Activated T-helper 1 cell treated with anti-CD3 and anti-CD28 coated beads, Interleukin-12 subunit alpha, Interleukin-12 subunit beta, Interleukin-2, Interleukin-4 antibody, amounts not matched to agents 30 ng/mL and 10 ng/mL and 1 ng/mL, durations not matched to agents 14 hours and 24 hours and 36 hours (primary cell): ENCODE measurements at places on chromosomes 13 and 19. TPM values are rescaled to one million over a fixed set of nuclear protein-coding genes. Genes with fewer than 3 reads are reported as not detected.
A peak's percentile ranks its signal among the peaks of the same experiment; 100 is the strongest.

TMEM205 gene
- 26.6 and 31.2 TPM in 2 replicates for total RNA-seq

GFY gene
- total RNA-seq, result not detected in 2 replicates

ZNF208 gene
- not detected in 2 replicates for total RNA-seq

DNA sequence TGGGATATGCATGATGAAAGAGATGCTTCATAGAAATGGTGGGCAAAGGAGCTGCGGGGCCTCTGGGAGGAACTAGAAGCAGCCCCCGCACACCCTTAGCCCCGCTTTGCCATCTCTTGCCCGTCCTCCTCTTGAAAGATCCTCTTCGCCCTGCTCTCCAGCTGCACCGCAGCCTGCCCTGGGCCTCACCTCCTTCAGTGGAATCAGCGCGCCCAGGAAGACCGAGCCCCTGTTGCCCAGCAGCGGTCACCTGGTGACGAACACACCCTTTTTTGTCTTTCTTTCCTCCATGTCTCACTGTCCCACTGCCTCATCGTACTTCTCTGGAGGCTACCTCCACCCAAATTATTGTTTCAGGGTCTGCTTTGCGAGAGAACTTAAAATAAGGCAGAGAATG lies 807.6 kb downstream of the UQCRFS1 start:
- H3K4me1 ChIP-seq, result peaks cover 65% of the 10 kb centered on the region
- no peak overlapping the region for H3K4me3 ChIP-seq

DNA sequence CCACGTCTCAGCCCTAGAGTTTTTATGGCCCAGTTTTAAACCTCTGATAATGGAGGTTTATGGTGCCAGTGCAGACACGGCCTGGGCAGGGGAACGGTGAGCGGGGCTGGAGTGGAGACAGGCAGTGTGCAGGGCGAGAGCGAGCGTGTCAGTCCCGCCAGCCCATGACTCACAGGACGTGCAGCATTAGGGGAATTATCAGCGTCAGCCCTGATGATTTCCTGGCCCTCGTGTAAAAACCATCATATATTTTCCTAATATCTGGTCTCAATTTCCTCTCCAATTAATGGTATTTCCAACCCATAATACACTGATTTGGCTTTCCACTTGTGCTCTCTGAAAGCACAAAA lies 104.6 kb upstream of the VSTM2B start:
- H3K4me1 ChIP-seq, result no peaks in the 10 kb centered on the region
- no peak for DNase-seq
- no peaks in the 10 kb centered on the region for H3K27me3 ChIP-seq
- H3K4me3 ChIP-seq, result no peak overlapping the region
- no peaks in the 10 kb centered on the region for H3K36me3 ChIP-seq

DNA sequence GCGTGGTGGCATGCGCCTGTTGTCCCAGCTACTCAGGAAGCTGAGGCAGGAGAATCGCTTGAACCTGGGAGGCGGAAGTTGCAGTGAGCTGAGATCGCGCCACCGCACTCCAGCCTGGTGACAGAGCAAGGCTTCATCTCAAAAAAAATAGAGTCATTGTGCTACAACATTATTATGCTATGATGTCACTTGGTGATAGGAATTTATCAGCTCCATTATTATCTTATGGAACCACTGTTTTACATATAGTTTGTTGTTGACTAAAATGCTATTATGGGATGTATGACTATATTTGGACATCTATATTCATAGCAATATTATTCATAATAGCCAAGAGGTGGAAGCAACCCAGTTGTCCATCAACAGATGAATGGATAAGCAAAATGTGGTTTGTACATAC lies 26.4 kb upstream of the SLC7A1 start:
- H3K36me3 ChIP-seq, result no peaks in the 10 kb centered on the region
- H3K27ac ChIP-seq, result no peak overlapping the region
- no peak for DNase-seq
- H3K4me3 ChIP-seq, result no peak overlapping the region

DNA sequence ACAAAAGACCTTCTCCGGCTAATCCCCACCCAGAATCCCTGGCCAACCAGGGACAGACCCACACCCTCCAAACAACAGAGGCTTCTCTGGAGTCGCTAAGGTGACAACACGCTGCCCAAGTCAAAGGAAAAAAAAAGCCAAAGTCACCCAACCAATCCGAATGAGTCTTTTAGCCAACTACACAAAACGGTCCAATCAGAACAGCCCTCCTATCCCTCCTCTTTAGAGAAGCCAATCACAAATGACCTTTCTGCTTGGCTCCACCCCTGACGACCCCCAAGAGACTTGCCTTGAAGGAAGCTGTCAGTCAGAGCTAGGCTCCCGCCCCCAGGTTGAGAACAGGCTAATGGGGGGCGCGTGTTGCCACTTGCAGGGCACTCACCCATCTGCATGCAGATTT lies 6.6 kb upstream of the FBXW9 start:
- DNase-seq, result no peak
- peaks cover 40% of the 10 kb centered on the region for H3K36me3 ChIP-seq
- H3K27me3 ChIP-seq, result no peaks in the 10 kb centered on the region
- H3K4me3 ChIP-seq, result no peak overlapping the region
- peaks cover 4% of the 10 kb centered on the region for H3K4me1 ChIP-seq

DNA sequence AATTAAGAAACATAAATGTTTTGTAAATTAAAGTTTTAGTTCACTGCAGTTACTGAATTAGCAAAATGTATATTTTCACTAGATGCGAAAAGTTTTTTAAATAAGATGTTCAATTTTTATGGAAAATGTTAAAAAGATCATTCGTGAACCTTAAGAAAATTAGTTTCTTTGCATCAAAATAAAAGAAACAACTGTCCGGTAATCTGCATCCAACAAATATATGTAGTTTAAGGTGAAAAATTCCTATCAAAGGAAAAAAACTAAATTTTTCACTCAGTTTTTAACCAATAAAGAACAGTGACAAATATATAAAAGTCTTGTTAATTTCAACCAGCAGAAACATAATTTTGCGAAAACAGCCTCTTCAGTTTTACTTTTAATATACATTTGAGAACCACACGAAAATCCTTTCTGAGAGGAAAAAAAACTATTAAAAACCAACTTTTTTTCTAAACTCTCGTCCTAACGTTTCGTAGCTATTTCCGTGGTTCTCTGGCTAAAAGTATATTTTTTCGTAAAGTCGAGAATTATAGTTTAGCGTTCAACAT lies 64.5 kb downstream of the KCNRG start:
- DNase-seq, result no peak
- no peaks in the 10 kb centered on the region for H3K27me3 ChIP-seq
- peak overlapping the region; percentile 97 for H3K4me3 ChIP-seq
- peak overlapping the region; percentile 100 for H3K27ac ChIP-seq
